ENCODE measurements at places on chromosomes 2 and 18.
A peak's percentile ranks its signal among the peaks of the same experiment; 100 is the strongest.

DNA sequence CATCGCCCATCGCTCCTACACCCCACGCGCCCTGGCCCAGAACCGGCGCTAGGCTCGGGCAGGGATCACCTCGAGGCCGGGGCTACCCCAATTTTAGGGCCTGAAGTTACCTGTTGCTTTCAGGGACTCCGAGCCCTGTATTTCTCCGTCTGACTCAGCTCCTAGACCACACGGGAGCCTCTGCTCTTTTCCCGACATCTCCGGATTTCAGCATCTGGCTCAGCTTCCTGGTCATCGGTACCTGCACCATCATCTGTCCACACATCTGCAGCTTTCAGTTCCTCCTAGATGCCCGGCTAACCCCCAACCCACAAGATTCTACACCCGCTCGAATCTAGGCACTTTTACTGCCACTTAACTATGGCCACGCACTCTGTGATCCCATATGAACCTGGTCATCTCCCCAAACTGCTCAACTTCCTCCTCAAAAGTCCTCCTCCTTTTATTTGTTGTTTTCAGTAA, 12.1 kb upstream of the HMSD start:
- no peak for DNase-seq

- no peak for DNase-seq
These were observed 39.1 kb upstream of the HS6ST1 start for GRCh38 chr2:128357506-128358370.

DNA sequence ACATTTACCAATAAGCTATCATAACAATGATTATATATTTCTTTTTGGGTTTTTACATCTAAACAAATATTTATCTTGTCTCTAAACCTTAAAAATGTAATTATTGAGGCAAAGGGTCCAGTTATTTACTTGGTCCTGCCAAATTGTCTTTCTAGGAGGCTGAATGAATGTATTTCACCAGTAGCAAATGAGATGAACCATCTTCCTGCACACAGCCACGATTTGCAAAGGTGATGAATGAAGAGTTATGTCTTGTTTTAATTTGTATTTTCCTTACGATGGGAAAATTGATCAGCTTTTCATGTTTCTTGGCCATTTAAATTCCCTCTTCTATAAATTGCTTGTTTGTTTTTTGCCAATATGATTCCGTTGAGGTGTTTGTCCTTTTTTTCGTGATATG, 1.4 kb downstream of the SP100 start:
- DNase-seq: no peak

- DNase-seq: no peak
These were observed 8.4 kb downstream of the ZNF24 start for GRCh38 chr18:35335866-35336265.

- no peak for DNase-seq
These were observed 167.2 kb downstream of the CELF4 start for GRCh38 chr18:37398248-37398920.

DNA sequence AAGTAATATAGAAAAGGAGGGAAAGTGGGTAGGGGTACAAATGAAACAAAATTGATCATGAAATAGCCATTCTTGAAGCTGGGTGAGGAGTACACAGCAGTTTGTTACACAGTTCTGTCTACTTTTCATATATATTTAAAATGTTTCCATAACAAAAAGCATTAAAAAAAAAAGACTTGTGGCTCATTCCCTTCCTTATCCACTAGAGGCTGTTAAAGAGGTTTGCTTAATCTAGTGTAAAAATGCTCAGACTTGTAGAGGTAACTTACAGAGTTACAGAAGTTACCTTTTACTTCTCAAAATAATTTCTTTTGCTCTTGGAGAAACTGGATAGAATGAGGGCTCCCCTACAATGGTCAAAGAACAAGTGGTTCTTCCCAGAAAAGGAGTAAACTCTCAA, 8.1 kb upstream of the WIPF1 start:
- DNase-seq: no peak

- no peak for DNase-seq
These were observed 48.2 kb downstream of the ARL4C start for GRCh38 chr2:234448506-234449184.

DNA sequence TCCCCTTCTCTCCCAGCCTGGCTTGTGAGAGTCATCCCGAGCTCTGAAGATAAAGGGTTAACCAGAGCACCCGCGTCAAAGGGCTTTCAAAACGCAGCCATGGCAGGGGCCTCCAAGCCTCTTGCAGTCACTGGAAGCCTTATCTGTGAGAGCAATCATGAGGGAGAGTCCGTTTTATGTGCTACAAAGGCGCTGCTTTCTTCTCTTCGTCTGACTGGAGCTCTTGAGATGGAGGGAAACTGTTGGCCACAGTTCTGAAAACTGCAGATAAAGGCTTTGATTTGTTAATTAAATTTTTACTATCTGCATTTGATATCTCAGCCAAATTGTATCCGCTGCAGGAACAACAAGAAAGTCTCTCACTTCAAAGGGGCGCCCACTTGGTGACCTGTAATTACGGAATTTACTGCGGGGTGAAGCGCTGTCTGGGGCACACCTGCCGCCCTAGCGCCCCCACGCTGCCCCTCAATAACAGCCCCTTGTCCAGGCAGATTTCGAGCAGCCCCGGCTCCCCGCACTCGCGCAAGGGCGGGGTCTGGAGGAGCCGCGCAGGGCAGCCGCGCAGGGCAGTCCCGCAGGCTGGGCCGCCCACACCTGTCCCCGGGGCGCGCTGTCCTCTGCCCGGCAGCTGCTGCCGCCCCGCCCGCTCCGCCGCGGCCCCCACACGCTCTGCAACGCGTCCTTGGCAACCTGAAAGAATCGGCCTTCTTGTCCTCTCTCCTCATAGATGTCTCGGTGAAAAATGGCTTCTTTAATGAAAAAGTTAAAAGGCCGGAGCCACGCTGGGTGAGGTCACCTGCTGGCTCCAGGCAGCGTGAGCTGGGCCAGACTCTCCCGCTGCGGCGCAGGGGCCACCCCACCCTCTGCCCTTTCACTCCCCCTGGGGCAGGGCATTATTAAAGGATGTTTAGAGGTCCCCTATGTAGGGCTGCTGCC, 217.9 kb downstream of the VAPA start:
- no peak for DNase-seq

DNA sequence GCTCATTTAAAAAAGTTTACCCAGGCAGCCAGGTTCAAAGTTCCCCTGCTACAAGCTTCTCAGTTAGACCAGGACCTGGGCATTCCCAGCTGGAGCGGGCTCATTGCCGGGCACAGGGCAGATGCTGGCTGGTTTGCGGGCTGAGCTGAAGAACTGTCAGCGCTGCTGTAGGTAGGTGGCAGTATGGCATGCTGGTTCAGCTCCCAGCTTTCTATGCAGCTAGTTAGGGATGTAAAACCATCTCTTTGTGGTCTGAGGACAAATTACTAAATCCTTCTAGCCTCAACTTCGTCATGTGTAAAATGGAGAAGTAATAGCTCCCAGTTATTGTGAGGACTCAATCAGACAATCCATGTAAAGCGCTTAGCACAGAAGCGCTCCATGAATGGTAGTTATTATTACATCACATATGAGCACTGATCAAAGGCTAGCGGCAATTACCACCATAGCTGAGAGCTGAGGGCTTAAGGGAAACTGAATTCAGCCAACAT, 2.4 kb upstream of the LDLRAD4 start:
- no peak for DNase-seq

GRCh38 chr2:205058409-205058808, 513.1 kb downstream of the PARD3B start:
- no peak for DNase-seq

DNA sequence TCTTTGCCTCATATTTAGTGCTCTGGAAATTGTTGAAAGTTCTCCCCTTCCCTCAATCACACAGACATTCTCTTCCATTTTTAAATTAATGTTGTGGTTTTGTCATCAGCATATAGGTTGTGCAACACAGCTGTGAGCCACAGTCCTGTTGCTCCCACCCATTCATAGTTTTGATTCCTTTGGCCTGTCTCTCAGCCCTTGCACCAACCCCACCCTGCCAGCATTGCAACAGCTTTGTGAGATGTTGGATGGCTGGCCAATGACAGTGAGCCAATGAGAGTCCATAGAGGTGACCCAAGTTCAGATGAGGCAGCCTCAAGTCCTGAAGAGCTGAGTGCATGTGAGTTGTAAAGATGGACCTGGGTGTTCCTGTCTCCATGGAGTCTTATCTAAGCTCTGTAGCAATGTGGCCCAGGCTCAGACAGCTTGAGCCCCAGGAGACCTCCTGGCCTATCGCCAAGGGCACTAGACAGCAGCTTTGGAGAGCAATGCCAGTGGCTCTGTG, 775.5 kb downstream of the RNF144A start:
- no peak for DNase-seq

GRCh38 chr18:32469691-32470459, 807 bp downstream of the GAREM1 start:
- no peak for DNase-seq

DNA sequence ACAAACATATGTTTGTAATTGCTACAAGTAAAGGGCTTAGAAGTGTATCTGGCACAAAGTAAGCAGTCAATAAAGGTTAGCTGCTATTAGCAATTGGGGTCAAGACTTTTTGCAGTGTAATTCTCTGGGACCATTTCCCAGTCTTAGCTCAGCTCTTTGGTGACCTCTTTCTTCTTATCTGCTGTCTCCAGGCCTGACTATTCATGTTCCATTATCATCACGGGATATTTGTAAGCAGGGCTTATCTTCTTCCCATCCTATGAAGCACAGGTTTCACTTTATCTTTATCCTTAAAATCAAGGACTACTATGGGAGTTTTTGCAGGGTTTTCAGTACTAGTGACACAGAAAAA, 131.7 kb downstream of the DOCK10 start:
- no peak for DNase-seq

GRCh38 chr2:145599756-145600155, 1079.8 kb upstream of the ZEB2 start:
- DNase-seq: no peak

DNA sequence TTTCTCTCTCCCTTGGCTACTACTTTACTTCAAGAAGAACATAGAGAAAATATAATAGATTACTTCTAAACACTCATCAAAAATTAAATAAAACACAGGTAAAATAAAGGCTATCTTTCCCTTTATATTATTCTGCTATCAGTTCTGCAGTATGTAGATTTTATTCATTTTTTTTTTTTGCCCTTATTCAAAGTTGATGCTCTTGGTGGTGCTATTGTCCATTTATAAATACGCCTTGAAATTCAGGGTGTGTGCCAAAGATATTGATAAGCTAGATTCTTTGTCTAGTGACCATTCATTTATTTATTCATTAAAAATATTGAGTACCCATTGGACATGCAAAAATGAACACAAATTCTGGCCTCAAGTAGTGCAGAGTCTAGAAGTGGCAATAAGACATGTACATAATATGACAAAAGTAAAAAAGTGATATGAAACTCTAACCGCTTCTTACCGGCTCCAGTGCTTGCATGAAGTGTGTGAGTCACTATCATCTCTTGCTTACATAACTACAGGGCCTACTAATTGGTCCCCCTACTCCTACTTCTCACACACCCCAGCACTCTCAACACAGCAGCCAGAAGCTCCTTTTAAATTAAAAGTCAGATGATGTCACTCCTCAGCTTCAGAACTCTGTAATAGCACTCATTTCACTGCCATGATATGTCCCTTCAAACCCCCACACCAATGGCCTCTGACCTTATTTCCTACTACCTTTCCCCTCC, 208.3 kb upstream of the FANCL start:
- no peak for DNase-seq

DNA sequence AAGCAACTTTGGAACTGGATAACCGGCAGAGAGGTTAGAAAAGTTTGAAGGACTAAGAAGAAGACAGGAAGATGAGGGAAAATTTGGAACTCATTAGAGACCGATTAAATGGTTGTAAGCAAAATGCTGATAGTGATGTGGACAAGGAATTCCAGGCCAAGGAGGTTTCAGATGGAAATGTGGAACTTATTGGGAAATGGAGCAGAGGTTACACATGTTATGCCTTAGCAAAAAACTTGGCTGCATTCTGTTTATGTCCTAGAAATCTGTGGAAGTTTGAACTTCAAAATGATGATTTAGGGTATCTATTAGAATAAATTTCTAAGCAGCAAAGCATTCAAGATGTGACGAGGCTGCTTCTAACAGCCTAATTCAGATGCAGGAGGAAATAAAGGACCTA, 675.1 kb upstream of the SYT4 start:
- DNase-seq: no peak

DNA sequence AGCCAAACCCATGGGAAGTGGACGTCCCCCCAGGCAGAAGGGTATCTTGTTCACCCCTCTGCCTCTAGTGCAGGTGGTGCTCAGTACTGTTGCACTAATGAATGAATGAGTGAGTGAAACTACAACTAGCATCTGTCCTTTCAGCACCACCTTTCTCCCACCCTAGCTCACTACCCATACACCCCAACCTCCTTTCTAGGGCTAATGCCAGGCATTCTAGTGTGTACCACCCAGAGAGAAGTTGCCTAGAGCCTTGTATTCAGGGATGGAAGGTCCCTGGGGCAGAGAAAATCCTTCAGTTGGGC, 22.5 kb downstream of the CCT7 start:
- no peak for DNase-seq

GRCh38 chr18:22322243-22322691, 95.4 kb downstream of the CTAGE1 start:
- no peak for DNase-seq

- DNase-seq: no peak
These were observed 14.8 kb downstream of the HS6ST1 start for GRCh38 chr2:128303911-128304310.

DNA sequence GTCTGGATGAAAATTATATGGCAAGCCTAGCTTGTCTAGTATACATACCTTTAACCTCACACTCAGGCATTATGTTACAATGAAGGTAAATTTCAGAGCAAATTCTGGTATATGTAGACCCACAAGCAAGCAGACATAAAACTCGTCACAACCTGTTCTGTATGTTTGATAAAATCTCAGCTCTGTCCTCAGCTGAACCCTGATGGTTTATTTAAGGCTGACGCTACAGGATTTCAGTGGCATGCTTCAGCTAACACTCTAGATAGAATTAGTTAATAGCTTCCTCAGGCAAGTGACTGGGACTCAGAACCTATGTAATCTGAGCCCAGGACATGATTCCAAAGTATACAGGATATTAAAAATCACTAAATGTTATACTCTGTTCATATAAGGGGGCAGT, 68.2 kb upstream of the MC2R start:
- no peak for DNase-seq

DNA sequence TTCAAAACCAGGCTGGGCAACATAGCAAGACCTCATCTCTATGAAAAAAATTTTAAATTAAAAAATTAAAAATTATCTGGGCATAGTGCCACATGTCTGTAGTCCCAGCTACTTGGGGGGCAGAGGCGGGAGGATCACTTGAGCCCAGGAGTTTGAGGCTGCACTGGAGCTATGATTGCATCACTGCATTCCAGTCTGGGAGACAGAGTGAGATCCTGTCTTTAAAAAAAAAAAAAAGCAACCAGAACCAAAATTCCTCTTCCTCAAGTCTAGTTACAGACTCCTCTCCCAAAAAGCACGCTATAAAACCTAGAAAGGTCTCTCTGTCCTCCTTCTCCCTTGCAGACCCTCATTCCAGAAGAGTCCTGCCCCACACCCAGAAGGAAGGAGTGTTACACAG, 23.9 kb downstream of the TNFAIP6 start:
- DNase-seq: no peak

DNA sequence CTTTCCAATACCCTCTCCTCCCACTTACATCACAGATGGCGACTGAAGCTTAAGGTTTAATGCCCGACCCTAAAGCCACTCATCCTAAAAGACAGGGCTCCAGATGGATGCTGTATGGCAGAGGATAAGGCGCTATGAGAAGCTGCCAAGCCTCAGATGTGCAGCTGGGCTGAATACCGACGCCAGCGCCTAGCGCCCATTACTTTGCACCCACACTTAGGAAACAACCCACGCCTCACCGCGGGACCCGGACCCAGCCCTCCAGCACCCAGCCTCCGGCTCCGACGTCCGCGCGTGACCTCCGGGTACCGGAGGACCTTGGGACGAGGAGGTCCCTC, 335 bp downstream of the TRAK2 start:
- peak; percentile 34 for DNase-seq

GRCh38 chr18:6591491-6591890, 138.0 kb upstream of the ARHGAP28 start:
- no peak for DNase-seq
